ENCODE measurements at places on chromosomes 3 and 15.

GRCh38 chr15:43974852-43975251 lies 148.1 kb downstream of the WDR76 start:
- no peak for DNase-seq

DNA sequence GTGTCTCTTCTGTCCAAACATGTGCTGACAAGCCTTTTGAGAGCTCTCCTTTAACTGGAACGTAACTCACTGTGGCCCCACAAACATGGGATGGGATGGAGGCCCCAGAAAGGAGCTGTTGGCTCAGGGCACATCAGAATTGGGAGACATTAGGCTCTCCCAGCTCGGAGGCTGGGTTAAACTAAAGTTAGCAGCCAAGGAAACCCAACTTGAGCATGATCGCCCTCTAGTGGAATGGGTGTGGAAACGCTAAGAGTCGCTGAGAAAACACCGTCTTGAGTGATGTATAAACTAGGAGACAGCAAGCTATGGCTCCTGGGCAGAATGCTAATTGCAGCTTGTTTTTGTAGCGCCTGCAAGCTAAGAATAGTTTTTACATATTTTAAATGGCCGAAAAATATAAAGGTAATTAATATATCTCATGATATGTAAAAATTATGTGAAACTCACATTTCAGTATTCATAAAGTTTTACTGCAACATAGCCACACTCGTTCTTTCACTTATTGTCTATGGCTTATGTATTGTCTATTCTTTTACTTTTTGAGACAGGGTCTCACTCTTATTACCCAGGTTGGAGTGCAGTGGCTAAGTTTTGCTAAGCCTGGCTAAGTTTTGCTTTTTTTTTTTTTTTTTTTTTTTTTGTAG lies 138.8 kb upstream of the HACD2 start:
- peak; percentile 69 for DNase-seq

GRCh38 chr3:188489639-188490405 lies 335.9 kb downstream of the LPP start:
- DNase-seq = no peak

GRCh38 chr3:106768941-106769480 lies 608.2 kb upstream of the CCDC54 start:
- DNase-seq = no peak

- DNase-seq = no peak
These were observed 35.8 kb downstream of the HCN4 start for GRCh38 chr15:73333001-73333400.

DNA sequence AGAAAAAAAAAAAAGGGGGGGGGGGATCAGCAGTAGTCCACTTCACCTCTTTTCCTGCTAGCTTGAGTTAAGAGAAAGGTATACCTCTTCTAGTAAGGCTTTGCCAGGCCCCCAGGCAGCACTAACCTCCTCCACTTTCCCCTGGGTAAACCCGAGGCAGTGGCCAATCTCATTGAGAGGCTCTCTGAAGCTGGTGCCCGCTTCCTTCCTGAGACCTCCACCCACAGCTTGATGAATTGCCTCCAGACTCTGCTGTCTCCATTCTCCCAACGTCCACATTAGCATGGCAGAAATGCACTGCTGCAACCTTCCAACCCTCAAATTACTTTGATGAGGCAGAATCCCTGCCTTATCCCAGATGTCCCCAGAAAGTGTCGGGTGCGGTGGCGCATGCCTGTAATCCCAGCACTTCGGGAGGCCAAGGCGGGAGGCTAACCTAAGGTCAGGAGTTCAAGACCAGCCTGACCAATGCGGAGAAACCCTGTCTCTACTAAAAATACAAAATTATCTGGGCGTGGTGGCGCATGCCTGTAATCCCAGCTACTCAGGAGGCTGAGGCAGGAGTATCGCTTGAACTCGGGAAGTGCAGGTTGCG lies 15.3 kb downstream of the RLBP1 start:
- DNase-seq = no peak

DNA sequence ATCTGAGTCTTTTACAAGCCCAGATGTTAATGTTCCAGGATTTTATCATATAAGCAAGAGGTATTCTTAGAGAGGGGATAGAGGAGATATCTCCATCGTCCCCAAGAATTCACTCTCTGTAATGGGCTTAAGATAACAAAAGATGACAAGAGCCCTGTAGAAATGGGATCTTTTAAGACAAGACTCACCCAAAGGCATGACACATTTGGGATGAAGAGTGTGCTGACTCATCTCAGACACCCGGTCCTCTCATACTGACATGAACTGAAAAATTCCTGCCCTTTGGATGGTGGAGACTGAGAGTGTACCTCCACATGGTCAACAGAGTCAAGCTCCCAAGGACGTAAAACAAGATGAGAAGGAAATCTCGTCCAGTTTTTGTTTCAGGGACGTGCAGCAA lies 11.0 kb downstream of the LEKR1 start:
- DNase-seq = no peak

- no peak for DNase-seq
These were observed 1.5 kb upstream of the FSIP1 start for GRCh38 chr15:39784125-39784524.

GRCh38 chr15:74428442-74428787 lies 5.3 kb downstream of the SEMA7A start:
- no peak for DNase-seq

DNA sequence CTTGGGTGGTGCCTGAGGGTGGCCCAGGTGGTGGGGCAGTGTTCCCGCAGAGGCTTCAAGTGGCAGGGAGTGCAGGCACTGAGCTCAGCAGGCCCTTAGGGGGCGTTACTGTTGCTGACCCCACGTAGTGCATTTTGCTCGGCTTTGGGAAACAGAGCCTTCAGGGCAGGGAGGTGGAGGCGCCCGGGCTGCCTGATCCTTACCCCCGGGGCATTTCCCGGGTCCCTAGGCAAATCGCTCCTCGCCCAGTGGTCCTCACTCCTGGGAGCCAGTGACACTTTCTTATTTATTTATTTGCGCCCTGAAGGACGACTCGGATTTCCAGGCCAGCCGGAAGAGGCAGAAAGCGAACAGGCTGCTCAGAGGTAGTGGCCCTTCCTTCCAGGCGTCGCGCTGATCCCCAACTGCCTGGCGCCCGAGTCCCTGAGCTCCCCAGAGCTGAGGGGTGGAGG lies 10.1 kb upstream of the FOXB1 start:
- DNase-seq = no peak

- no peak for DNase-seq
These were observed 454.0 kb upstream of the ARHGEF26 start for GRCh38 chr3:153666991-153667740.

- DNase-seq = no peak
These were observed 9.7 kb downstream of the TPM1 start for GRCh38 chr15:63052077-63052841.

DNA sequence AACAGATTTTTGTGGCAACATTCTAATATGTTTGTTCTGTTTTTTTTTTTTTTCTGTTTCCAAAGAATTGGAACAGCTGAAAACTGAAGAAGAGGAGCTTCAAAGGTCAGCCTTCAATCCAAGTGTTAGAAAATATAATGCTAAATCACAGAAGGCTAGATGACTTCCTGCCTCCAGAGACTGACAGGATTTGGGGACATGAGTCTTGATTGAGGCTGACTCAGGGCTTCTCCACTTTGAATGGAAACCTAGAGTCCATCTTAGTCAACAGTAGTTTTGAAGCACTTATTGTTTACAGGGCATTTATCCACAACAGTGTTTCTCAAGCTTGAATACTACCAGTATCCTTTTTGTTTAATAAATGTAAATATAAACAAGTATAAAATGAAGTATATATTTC lies 44.5 kb upstream of the RAD51 start:
- no peak for DNase-seq

GRCh38 chr3:18725668-18726407 lies 300.7 kb upstream of the SATB1 start:
- DNase-seq = no peak

- no peak for DNase-seq
These were observed 457.1 kb upstream of the ADAMTS9 start for GRCh38 chr3:65144791-65145351.

- no peak for DNase-seq
These were observed 399.1 kb upstream of the TBL1XR1 start for GRCh38 chr3:177596248-177596815.

DNA sequence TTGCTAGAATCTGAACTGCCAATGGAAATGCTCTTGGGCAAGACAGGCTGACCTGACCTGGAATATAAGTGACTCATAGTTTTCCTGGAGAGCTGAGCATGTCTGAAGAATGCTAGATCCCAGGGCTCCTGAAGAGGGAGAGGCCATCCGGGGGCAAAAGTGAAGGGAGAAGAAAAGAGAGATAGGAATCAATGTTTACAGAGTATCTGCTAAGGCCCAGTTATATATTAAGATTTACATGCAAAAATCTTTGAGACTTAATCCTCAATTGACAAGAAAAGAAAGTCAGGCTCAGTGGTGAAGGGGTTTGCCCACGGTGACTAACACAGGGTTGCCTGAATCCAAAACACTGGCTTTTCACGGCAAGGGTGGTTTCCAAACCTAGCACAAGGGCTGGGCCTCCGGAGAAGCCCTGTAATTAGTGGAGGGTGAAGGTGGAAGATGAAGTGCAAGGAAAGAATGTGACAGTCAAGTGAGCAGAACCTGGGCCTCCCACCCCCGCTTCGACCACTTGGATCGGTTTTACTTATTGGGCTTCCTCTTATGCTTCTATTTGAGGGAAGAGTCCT lies 91.7 kb upstream of the FGF12 start:
- DNase-seq = no peak

DNA sequence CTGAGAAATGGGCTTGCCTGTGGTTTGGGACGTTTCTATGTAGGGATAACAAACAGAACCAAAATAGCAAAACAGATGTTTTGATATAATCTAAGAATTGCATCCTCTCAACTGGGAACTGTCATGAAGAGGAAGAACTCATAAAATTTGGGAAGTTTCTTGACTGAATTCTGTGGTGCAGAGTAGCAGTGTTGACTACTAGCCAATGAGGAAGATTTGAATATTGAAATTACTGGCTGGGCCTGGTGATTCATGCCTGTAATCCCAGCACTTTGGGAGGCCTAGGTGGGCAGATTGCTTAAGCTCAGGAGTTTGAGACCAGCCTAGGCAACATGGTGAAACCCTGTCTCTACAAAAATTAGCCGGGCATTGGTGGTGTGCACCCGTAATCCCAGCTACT lies 42.2 kb downstream of the ZNF609 start:
- DNase-seq = no peak

GRCh38 chr3:72442759-72443158 lies 405.5 kb downstream of the SHQ1 start:
- DNase-seq = no peak

- DNase-seq = no peak
These were observed 111.8 kb downstream of the ASB7 start for GRCh38 chr15:100714034-100714748.

DNA sequence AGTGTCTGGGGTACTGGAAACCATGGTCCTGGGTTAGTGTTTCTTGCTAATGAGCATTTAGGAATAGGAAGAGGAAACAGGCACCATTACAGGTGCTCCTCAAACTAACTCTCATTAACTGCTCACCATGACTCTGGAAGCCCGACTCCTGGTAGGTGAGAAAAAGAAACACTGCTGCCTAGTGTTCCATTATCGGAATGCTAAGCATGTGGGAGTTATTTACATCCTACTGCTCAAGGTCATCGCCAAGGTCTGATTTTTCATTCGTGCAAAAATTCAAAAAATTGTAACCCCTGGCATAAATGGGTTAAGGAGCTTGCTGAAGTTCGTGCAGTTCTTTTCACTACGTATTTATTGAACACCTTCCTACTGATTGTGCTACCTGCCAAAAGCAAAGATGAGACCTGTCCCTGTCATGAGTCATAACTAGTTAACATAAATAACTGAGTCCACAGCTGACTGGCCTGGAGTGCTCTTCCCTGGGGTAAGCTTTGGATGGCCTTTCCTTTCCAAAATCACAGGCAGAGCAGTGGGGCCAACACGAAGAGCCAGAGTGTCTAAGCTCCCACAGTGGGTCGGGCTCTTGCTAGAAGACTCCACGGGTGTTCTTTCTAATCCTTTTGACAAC lies 22.7 kb upstream of the PAQR5 start:
- DNase-seq = no peak

GRCh38 chr3:59563966-59564365 lies 514.1 kb upstream of the CFAP20DC start:
- DNase-seq = no peak

- DNase-seq = no peak
These were observed 87.0 kb downstream of the CD200R1L start for GRCh38 chr3:112759681-112760080.

DNA sequence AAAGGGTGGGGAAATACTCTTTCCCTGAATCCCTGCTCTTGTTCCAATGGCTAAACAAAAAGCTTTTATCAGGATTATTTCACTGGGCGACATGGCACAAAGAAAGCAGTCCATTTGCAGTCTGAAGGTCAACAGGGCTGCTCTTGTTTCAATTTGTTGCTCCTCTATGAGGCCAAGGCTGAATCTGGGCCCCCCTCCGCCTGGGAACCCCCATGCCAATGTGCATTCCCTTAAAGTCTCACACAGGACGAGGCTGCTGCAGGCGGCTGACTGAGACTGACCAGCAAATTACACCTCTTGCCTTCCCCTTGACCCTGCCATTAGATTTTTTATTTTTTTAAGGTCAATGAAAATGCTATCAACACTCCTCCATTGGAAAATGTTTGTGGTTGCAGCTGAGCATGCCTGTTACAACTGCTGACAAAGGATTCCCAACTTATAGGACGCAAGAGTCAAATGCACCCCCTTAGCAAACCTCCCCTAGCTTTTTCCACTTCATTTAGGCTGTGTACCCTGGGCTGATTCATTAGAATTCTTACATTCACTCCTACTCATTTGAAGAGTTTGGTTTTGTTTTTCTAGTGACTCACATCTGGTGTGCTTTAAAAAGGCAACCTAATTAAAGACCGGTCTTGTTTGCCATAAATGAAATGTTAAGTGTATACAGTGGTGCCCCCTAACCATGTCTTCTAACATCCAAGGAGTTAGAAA lies 60.8 kb upstream of the ARHGEF3 start:
- DNase-seq = no peak

- no peak for DNase-seq
These were observed 94.1 kb upstream of the PRICKLE2 start for GRCh38 chr3:64319391-64319790.

- no peak for DNase-seq
These were observed 32.9 kb upstream of the LYZL4 start for GRCh38 chr3:42443292-42443691.

DNA sequence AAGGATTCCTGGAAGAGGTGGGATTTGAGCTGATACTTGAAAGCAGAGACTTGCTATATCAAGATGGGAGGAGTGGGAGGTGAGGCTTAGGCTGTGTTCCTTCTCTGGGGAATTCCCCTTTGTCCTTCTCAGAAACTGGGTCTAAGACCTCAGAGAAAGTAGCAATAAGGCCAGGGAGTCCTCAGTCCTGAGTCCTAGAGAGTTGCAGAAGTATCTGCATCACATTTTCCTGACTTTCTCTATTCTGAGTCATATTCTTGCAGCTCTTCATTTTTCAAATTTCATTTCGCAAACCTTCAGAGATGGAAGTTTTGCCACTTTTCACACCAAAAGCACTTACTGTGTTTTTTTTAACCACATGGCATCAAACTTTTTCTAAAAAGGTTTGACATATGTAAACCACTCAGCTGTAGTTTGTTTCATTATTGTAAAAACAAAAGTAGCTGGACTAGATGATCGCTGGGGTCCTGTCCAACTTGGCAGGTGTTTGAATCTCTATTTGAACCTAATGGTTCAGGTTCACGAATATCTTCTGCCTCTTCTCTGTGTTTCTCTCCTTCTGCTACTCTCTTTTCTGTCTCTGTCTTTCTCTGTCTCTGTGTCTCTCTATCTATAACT lies 21.3 kb downstream of the COLQ start:
- DNase-seq = no peak

GRCh38 chr3:57163751-57164150 lies 1.4 kb downstream of the IL17RD start:
- no peak for DNase-seq

All from type B pancreatic cell (in vitro differentiated cells).